ENCODE measurements at places on chromosomes 5 and 9. TPM values are rescaled to one million over a fixed set of nuclear protein-coding genes. Genes with fewer than 3 reads are reported as not detected.

ESM1 gene
- 5.0 TPM for total RNA-seq

TEX48 gene
- not detected for total RNA-seq

PCDHA3 gene
- 0.12 TPM for total RNA-seq

FBXO38 gene
- 38.2 TPM for total RNA-seq

ADRB2 gene
- 3.7 TPM for total RNA-seq

OR13C2 gene
- not detected for total RNA-seq

GFI1B gene
- not detected for total RNA-seq

GPR150 gene
- total RNA-seq: 0.29 TPM

DIMT1 gene
- 69.3 TPM for total RNA-seq

PARP8 gene
- 9.5 TPM for total RNA-seq

FBXW5 gene
- total RNA-seq: 98.8 TPM

SPINK13 gene
- not detected for total RNA-seq

SLC25A2 gene
- 1.8 TPM for total RNA-seq

Data from Daoy (cell line).